RPMI7951 (cell line): ENCODE measurements at places on chromosomes 5 and 9.

GRCh38 chr9:130461218-130461630 lies 16.5 kb downstream of the ASS1 start:
- DNase-seq = peak; percentile 21

DNA sequence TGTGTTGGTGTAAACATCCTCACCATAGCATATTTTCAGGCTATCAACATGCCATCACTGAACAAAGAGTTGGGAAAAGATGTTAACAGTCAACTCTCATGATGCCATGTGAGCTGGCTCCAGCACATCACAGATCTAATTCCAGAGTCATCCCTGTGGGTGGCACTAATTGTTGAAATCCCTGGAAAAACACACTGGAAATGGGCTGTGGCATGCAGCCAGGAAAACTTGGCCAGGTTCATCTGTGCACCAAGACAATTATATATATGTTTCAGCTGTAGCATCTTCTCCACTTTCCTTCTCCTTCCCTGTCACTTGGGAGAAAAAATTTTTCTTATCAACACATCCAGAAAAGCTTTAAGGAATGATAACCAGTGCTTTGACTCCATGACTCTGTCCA lies 313.7 kb downstream of the TRIM32 start:
- DNase-seq = no peak

DNA sequence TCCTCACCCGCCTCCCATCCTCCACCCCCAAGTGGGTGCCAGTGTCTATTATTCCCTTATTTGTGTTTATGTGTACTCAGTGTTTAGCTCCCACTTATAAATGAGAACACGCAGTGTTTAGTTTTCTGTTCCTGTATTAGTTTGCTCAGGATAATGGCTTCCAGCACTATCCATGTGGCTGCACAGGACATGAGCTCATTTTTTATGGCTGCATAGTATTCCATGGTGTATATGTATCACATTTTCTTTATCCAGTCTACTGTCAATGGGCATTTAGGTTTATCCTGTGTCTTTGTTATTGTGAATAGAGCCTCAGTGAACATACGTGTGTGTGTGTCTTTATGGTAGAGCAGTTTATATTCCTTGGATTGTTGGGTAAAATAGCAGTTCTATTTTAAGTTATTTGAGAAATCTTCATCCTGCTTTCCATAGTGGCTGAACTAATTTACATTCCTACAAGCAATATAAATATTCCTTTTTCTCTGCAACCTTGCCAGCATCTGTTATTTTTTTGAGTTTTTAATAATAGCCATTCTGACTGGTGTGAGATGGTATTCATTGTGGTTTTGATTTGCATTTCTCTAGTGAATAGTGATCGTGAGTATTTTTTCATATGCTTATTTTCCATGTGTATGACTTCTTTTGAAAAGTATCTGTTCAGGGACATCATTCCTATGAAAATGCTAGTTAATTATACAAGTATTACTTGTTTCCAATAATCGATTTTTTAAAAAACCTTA lies 164.0 kb upstream of the CCDC152 start:
- DNase-seq = no peak

DNA sequence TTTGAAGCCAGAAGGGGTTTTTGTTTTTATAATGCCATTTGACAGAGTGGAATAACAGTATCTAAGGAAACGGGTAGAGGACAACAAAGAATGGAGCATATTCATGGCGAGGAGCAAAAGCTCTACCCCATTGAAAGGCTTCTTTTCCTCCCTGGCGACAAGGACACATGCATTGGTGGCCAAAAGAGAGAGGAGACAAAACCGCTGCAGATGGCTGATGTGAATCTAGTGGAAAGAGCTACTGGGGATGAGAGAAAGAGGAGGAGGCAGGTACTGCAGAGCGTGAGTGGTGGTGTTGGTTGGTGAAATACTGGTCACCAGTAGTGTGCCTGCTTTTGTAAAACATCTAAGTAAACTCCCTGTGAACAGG lies 491 bp downstream of the APC start:
- DNase-seq = no peak

- peak; percentile 78 for DNase-seq
These were observed 29.9 kb downstream of the CD180 start for GRCh38 chr5:67166460-67167285.

- DNase-seq = peak; percentile 67
These were observed 5.4 kb downstream of the LSM11 start for GRCh38 chr5:157748760-157749461.

DNA sequence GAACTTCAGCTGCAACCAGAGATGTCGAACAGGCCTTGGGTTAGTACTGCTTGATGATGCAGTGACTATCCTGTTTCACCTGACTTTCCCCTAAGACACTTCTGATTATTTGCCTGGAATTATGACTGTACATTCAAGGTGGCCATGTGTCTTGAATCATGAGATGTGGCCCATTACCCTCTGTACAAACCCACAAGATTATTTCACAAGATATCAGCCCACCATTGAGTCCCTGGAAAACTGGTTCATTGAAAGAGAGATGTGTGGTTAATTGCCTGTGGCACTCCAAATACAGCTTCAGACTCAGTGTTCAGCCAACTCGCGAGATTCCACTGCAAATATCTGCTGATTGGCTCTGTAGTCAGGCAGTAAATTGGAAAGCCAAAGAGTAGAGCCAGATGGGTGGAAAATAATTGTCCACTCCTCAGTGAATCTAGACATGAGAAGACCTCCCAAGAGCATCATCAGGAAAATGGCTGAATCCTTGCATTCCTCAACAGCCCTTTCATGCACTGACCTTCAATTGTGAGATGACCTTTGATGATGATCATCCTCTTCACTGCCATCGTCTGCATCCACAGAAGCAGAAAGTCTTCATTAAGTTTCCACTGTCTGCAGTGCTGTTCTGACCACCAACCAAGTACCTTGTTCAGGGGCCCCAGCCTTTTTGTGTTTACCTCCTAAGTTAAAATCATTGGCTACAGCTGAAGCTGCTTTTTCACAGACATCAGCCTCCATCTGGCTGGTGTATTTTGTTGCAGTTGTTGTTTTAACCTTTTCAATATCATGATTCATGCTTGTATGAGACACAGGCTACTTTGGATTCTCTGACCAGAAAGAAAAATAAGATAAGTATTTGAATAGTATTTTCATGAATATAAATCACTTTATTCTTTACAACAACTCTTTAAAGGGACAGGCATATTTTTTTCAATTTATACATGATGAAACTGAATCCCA lies 75.2 kb downstream of the ESM1 start:
- DNase-seq = peak; percentile 5

- no peak for DNase-seq
These were observed 39.6 kb upstream of the RXRA start for GRCh38 chr9:134286471-134287245.

DNA sequence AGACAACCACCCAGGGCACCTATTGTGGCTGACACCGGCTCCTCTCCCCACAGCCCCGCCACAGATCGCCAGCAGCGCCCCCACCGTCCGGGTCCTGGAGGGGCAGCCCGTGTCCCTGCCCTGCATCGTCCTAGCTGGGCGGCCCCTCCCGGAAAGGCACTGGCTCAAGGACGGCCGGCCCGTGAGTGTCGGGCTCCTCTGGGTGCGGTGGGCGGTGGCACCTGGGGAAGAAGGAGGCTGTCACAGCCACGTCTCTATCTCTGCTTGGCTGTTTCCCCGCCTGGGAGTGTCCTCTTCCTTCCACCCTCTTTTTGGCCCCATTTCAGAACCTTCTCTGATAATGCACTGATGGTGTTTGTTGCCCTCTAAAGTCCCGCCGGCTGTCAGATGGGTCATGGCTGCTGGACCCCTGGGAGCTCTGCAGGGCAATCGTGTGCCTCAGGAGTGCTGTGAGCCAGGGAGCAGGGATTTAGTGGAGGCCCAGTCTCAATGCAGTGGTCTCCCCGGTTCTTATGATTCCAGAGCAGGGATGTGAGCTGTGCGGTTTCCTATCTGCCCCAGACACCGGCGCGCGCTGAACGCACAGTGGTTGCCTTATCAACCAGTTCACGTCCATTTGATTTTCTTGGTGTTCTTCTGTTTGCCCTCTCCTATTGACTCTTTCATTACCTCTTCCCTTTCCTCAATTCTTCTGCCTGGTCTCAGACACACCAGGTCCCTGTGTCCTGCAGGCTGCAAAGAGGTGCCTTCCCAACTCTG lies 55.3 kb downstream of the HMCN2 start:
- no peak for DNase-seq

DNA sequence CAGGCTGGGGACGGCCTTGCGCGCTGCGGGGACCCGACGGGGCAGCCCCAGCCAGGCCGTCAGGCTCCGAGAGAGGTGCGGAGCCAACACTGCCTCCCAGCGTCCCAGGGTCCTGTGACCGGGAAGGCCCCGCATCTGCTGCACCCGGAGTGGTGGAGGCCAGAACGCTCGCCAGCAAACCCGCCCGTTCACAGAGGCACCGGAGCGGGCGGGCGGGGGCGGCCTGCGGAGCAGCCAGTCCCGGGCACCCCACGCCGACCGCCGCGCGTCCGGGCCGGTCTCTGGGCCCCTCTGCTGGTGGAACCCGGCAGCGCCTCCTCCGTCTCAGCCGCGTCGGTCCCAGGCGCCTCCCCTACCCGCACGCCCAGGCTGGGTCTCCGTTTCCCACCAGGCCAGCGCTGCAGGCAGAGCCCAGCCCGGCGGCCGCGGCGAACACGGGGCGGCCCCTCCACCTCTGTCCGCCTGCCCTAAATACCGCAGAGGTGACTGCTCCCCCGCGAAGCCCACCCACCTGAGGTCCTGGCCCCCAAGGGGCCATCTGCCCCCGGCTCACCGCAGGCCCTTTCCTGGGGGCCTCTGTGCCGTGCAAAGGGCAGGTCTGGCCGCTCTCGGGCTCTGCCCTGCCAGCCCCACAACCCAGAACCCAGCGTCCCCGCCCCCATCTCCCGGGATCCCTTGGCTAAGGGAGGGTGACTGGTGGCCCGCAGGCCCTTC lies 15.9 kb downstream of the EXD3 start:
- no peak for DNase-seq

DNA sequence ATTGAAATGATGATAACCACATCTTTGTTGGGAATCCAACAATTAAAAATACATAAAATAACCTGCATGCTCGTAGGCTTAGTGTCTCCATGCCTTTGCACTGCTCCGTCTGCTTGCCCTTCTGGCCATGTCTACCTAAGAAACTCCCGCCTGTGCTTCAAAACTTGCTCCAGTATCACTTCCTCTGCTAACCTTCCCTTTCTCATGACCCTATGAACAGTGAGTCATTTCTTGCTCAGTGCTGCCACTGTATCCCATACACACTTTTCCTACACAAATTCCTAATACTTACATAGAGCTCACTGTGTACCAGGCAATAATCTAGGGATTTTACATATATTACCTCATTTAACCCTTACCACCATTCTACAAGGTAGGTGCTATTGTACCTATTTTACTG lies 33.5 kb downstream of the TMEM245 start:
- DNase-seq = peak; percentile 28

DNA sequence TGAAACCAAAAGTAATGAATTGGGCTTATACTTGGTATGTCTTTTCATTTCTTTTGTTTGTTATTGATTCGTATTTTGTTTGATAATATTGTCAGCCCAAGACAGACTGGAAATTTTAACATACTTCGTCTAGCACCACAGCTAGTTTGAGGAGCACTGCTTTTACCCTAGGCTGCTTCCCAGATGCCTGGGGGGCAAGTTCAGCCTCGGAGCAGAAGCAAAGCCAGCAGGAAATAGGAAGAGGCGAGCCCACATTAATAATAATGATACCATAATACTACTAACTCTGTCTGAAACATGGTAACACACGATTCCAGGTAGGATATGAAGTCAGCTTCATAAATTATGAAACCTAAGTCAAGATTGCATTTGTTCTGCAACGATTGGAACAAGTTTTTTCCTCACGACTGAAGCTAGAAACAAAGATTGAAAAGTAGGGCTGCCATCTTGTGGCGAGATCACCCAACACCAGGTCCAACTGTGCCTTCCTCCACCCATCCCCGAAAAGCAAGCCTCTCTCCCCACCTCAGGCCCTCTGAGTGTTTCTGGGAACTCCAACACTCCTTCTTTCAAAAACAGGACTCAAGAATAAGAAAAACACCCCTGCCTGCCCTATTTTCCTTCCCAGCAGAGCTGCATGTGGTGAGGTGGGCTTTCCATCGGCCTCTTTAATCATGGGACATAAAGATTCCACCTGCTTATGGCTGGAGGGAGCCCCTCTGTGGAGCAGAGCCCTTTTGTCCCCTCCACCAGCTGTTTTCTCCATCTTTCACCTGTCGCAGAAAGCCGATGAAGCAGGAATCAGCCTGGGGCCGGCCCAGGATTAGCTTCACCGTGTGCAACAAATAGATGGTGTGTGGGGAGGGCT lies 236.4 kb downstream of the CAAP1 start:
- DNase-seq = peak; percentile 46

- no peak for DNase-seq
These were observed 169.3 kb downstream of the SEMA5A start for GRCh38 chr5:9376363-9377117.

GRCh38 chr9:115291841-115292240 lies 173.9 kb upstream of the TNC start:
- DNase-seq = no peak

- DNase-seq = no peak
These were observed 158.6 kb downstream of the GLIS3 start for GRCh38 chr9:4141296-4141695.

DNA sequence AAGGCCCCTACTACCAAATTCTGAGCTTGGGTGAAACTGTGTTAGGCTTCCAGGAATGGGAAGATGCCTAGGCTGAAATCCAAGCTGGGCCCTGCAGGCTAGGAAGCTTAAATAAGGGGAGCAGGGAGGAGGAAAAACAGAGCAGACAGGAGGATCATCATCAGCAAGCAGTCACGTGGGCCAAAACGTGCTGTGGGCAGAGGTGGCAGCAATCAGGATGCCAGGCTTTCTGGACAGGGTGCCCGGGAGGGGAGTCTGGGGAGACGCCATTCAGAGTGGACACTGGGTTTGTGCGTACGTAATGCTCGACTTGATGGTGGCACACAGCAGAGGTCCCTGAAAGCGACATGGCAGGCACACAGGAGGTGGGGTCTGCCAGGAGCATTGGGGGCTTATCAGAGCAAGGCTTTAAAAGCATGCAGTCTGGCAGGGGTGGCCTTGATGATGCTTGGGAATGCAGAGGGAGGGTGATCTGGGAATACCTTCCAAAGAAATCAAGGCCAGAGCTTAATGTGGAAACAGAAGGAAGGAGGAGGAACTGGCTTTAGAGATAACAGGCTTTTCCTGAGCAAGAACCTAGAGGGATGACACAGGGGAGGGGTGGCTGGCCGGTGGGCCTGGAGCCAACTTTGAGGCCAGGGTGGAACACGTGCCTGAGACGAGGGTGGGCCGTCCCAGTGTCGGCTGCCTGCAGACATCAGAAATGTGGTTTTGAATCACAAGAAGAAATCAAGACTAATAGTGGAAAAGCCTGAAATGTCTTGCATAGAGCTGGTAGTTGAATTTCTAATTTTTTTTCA lies 212.5 kb downstream of the GADD45G start:
- DNase-seq = no peak

- no peak for DNase-seq
These were observed 177.6 kb downstream of the RFX3 start for GRCh38 chr9:3348169-3348568.

GRCh38 chr9:123550012-123550411 lies 194.0 kb downstream of the CRB2 start:
- no peak for DNase-seq
